ENCODE measurements at places on chromosomes 11 and 22.

DNA sequence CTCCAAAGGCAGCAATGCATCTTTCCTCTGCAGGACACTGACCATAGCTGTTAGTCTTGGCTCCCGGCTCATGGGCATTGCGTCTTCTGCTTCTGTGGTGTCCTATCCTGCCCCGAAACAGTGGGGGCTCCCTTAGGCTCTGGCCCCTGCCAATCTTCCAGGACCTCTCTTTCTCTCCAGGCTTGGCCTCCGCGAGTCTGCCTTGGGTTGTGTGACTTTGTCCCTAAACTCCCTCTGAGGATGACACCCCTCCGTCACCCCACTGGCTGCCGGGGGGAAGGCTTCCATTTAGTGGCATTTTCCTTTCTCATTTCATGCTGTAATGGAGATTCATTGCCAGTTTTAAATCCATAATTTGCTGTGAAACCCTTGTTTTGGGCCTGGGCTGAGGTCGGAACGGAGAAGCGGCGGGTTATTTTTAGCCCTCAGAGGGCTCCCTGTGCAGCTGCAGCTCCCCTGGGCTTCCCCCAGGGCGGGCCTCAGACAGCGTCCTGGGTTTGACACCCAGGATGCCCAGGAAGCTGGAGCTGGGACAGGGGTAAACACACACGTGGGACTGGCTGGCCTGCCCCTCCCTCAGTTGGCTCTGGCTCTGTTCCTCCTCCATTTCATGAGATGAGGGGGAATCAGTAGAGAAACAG is 156.1 kb downstream of the ST3GAL4 start:
- no peak for DNase-seq

DNA sequence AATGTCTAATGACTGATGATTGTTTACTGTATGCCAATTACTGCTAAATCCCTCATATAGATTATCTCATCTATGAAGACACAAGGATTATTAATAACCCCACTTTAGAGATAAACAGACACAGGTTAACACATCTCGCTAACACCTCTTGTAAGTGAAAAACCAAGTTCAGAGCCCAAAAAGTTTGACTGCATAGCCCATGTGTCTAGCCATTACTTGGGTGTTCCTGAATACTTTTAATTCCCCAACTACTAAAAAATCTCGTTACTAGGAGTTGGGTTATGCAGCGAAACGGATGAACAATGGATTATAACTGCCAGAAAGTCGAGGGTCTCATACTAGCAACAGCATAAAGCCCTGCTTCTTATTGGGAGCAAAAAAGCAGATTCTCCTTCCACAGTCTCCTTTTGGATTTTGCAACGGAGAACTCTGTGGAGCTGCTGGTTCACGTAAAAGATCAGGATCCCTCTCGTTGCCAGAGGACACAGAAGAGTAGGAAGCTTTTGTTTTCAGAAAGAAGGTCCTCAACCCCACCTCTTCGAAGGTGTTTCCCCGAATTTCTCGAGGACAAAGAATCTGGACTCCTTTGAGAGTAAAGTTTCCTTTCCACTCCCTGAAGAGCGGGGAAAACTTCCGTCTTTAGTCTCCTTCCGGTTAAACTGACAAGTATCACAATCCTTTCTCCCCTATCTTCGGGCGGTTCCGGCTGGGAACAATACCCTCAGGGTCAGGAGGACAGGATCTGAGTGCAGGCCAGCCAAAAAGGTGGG is 979 bp downstream of the ZBED5 start:
- peak; percentile 46 for DNase-seq

GRCh38 chr22:28808716-28809355 is 8.5 kb upstream of the XBP1 start:
- no peak for DNase-seq

DNA sequence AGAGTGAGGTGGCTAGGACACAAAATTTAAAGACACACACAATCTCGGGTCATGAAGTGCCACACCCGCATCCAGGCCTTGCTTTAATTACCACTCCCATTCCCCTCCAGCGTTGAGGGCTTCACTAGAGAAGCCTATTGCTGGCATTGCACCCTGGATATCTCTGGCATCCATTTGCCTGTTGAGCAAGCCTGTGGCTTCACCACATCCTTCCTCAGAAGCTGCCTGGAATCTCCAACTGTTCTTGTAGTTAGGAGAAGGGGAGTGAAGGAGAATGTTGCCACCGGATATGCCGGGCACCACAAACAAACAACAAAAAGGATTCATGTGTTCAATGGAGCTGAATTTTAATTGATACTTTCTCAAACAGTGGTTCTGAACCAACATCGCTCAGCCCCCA is 34.4 kb upstream of the RCN1 start:
- no peak for DNase-seq

GRCh38 chr11:86575208-86575855 is 97.1 kb downstream of the ME3 start:
- no peak for DNase-seq

GRCh38 chr11:15629690-15630321 is 515.1 kb downstream of the INSC start:
- no peak for DNase-seq

- DNase-seq, result peak; percentile 16
Measured at GRCh38 chr11:86740628-86741483, 59.5 kb upstream of the PRSS23 start.

DNA sequence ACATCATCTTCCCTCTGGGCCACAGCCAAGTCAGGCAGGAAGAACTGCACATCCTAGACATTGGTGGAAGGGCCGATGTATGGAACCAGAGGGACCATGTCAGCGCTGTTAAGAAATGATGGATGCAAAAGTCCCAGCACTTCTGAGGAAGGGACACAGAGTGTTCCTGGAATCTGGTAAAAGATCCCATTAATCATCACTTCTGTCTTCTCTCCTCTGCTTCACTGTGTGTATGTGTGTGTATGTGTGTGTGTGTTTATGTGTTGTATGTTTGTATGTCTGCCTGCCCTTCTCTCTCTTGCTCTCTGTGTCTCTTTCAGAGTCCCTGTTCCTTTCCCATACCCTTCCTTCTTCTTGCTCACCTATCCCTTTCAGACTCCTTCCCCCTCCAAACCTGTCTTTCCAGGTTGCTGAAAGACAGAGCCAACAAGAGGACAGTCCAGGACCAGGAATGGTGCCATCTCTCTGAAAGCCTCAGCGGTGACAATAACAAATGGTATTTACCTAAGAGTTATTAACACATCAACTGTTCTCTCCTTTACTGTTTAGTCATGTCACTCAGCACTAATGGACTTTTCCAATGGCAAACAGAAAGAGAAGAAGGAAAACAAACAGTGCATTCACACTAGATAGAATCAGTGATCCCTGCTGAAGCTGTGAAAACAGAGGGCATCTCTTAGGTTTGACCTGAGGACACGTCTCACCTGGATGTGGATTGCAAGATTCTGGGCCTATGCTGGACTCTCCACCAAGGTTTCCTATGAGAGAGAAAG is 47.1 kb downstream of the EHF start:
- DNase-seq, result no peak

- DNase-seq, result peak; percentile 79
Measured at GRCh38 chr11:121671283-121672168, 218.8 kb upstream of the SORL1-AS1 start.

DNA sequence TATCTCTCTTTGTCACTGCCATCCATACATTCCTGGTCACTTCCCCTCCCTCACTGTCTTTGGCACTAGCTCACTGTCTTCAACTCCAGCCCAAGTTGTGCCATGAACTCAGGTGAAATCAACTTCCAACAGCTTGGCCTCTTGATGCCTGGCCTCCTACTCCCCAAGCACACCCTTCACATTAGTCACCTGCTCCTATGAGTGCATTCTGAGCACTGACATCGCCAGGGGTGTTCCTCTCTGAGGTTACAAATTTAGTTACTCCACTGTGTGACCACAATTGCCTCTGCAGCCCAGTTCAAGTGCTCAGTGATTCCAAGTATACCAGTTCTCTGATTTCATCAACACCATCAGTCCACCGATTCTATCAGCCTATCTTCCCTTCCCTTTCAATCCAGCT is 10.8 kb downstream of the DRD2 start:
- no peak for DNase-seq

DNA sequence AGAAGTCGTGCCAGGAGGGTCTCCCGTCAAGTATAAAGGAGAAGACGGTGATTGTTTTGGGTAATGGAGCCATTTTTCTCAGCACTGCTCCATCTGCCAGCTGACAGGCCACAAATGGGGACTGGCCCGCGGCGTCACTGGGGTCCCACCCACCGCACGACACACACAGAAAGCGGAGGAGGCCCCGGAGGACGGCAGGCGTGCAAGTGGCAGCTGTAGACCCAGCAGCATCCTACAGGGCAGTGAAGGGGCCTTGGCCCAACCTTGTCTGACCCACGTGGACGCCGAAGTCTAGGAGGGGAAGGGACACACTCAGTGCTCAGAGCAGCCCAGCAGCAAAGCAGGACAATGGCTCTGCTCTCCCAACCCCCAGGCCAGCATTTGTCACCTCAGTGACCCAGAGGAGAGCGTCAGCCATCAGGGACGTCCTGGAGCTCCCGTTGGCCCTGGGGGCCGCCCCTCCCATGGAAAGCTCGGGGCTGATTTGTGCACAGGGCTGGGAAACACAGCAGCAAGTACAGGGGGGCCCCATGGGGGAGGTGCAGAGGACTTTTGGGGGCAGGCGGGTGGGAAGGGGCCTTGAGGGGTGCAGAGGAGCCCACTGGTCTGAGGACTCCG is 644.4 kb downstream of the BRD1 start:
- DNase-seq, result no peak

DNA sequence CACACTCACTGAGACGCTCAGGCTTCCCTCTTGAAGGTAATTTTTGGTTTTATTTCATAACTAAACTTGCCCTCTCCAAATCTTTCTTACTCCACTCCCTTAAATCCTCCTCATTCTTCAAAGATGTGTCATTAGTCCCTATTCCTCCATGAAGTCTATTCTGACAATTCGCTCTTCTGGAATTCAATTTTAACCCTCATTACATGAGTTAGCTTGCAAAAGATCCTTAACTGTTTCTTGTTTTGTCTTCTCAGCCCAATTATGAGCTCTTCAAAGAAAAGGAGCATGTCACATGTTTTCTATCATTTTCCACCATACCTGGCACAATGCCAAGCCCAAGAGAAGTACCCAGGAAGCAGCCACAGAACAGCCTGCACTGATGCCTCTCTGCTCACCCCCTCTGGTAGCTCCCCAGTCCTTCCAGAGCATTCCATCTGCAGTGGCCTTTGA is 13.0 kb downstream of the GALNT18 start:
- no peak for DNase-seq

- no peak for DNase-seq
Measured at GRCh38 chr11:1691026-1691877, 5.7 kb upstream of the KRTAP5-6 start.

GRCh38 chr11:95228081-95228749 is 2.8 kb downstream of the SESN3 start:
- no peak for DNase-seq

DNA sequence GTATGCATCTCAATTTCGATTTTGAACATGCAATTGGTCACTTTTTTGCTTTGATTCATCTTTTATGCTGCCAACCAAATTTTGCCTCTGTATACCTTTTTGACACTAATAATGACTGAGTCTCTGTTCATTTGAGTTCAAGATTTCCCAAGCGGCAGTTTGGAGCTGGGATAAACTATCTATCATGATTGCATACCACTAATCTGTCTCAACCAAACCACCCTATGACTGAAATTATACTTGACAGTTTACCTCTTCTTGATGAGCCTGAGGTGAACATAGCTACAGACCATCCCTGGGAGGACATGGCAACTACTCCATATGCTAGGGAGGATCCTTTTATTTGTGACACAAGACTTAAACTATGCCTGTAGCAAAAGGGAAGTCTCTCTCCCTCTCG is 146.2 kb downstream of the PAX6 start:
- DNase-seq, result no peak

DNA sequence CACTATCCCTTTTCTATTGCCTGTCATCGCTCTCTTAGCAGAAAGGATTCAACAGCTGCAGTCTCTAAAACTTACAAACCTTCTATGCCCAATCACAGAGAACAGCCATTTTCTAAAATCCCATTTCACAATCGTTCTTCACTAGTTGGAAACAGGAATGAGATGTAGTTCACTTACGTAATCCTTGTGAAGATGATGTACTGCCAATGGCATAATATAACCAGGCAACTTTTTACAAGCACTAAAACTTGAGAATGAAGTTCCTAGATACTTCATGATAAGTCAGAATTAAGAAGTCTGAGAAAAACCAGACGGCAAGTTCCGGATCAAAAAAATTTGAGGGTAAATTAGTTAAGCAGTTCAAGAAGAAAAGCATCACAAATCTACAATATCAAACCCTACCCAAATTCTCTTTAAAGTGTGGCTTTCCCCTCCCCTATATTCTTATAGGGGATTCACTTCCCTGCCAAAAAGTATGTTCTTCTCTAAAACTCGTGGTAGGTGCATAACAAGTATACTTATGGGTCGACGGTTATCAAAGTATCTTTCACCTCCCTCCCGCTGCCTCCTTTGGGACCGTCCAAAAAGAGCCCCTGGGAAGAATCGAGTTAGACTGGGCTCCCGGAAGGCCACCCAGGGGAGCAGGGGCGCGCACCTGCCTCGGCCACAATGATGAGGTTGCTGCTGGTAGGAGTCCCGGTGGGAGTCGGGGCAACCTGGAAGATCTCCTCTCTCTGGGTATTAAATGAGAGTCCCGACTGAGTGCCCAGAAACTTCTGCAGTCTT is 666 bp downstream of the MSANTD4 start:
- no peak for DNase-seq

GRCh38 chr22:22986008-22986407 is 84.3 kb upstream of the GNAZ start:
- no peak for DNase-seq

- no peak for DNase-seq
Measured at GRCh38 chr22:40791241-40791640, 27.9 kb downstream of the SLC25A17 start.

GRCh38 chr11:69630017-69630416 is 10.9 kb upstream of the CCND1 start:
- DNase-seq, result no peak

DNA sequence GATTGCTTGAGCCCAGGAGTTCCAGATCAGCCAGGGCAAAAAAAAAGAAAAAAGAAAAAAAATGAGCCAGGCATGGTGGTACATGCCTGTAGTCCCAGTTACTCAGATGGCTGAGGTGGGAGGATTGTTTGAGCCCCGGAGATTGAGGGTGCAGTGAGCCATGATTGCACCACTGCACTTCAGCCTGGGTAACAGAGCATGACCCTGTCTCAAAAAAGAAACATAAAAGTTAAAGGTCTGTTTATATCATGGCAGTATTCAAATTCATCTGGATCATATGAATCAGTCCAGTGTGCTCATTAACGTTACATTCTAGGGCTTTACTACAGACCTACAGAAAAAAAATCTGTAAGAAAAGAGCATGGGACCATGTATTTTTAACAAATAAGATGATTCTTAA is 13.9 kb downstream of the HSD17B12 start:
- no peak for DNase-seq

DNA sequence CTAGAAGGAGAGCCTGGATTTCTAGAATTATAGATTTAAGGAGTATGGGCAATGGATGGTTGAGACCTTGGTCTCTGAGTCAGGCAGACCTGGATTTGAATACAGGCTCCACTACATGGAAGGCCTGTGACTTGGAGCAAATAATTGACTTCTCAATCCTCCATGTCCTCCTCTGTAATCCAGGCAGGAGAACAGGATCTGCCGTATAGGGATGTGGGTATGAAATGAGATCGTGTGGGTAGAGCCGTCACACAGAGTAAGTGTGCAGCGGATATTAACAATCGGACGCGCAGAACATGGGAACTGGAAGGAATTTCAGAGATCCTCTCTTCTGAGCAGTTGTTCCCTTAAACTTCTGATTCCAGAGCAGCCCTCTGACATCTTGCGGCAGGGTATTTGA is 11.5 kb upstream of the TMPRSS13 start:
- no peak for DNase-seq

- no peak for DNase-seq
Measured at GRCh38 chr22:45888221-45889092, 88.5 kb downstream of the WNT7B start.

Data from globus pallidus (tissue), 1 donor.